ENCODE measurements at places on chromosomes 2 and 18. TPM values are rescaled to one million over a fixed set of nuclear protein-coding genes. Genes with fewer than 3 reads are reported as not detected.
A peak's percentile ranks its signal among the peaks of the same experiment; 100 is the strongest.

FBLN7 gene
- total RNA-seq, result 2.3 TPM

NTSR2 gene
- not detected for total RNA-seq

RBFA gene
- total RNA-seq, result 23.8 TPM

THADA gene
- 40.8 TPM for total RNA-seq

SOX11 gene
- not detected for total RNA-seq

POTEJ gene
- total RNA-seq, result not detected

ACKR3 gene
- 90.5 TPM for total RNA-seq

DNA sequence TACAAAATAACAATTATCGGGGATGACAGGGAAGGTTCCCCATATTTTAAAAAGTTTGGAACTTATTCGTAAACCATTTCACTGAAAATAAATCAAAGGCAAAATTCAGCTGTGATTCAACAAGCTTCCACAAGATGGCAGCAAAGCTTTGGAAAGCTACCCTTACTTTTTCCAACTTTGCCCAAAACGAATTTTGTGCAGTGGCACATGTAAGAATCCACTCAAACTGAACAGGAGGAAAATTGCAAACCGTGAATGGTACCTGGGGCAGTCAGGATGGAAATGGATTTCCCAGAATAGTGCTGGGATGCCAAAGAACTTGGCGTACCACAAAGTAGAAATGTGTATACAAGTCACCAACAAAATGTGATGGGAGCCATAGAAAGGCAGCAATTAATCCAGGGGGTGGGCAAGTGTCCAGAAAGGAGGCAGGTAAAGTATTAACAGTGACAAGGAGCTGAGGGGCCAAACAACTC is 10.7 kb downstream of the RPL31 start:
- DNase-seq, result no peak

DNA sequence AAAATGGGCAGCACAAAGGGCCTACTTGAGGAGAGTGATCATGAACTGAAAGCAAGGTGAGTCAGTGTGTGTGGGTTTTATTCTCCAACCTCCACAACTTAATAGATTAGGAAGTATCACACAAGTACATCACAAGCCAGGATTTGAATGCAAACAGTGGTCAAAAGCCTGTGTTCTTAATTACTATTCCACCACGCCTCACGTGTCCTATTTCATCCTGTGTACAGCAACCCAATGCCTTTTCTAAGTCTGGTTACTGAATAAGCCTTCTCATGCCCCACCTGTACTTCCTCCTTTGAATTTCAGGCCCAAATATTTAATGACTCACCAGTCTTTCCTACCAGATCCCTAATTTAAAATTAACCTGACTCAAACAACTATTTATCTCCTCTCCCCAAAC is 755.7 kb upstream of the SLC8A1 start:
- DNase-seq, result no peak

DNA sequence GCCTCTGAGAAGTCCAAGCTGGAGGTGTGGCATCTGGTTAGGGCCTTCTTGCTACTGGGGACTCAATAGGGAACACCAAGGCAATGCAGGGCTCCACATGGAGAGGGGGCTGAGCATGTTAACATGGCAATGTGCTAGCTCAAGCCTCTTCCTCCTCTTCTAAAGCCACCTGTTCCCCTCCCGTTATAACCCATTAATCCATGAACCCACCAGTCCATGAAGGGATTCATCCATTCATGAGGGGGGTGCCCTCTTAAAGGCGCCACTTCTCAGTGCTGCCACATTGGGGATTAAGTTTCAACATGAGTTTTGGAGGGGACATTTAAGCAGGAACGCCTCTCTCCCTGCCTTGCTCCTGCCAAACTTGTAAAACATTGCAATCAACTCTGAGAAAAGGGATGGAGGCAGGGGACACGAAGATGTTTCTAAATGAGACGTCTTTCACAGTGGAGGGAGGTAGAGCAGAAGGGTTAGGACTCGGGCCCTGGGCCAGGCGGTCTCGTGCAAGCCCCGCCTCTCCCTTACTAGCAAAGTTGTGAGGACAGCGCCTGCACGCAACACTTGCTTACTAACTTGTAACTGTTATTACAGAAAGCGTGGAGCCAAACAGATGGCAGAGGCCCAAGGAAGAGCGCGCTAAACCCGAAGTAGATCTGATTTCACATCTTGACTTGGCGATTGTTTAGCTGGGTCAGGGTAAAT is 118.2 kb upstream of the ZNF516 start:
- DNase-seq, result no peak

DNA sequence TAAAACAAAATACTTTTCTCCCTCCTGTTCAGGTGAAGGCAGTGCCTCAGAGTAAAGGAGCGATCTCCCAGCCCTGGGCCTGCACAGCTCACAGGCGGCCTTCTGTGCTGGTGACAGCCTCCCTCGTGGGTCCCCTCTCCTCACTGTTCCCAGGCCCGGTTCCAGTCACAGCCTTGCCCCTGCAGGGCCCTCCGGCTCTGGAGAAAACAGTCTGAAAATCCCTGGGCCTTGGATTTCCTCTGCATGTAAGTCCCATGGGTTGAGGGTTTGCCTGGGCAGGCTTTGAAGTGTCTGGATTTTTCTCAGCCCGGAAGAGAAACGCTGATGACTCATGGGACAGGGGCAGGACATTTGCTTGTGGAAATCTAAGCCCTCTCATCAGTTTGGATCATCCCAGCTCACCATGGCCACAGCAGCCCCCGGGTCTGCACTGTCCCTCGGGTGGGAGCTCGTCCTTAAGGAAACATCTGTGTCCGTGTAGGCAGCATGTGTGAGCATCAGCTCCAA is 186.1 kb upstream of the RAB12 start:
- no peak for DNase-seq

DNA sequence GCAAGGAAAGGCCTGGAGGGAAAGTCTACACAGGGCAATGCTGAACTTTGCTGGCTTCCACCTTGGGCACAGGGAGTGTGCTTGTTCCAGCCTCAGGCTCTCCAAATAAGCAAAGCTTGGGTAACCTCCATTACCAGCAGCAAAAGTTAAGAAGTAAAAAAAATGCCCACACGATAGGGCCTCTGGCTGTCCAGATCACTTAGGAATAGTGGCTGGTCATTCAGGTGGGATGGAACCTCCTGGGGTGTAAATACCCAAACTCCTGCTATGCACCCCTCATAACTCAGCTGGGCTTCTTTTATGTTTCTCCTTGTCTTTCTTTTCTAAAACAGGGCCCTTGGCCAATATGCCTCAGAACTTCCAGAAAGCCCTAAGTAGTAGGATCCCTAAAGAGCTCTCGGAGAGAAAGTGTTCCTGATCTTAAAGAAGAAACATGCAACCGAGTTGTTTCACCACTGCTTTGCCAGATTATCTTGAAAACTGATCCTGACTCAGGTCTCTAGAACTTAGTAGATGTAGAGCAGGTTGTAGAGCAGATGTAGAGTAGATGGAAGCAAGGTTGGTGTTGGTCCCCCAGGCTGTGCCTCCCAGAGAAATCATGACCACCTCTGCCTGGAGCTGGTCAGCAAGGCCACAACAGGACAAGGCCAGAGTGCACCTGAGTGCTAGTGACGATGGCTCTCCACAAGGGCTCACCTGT is 2.0 kb upstream of the OSR1 start:
- DNase-seq, result no peak

GRCh38 chr2:64451051-64451450 is 2.9 kb upstream of the LGALSL start:
- no peak for DNase-seq

- no peak for DNase-seq
Observed at GRCh38 chr2:136167721-136168475, 49.9 kb upstream of the CXCR4 start.

GRCh38 chr2:27051902-27052645 is 606 bp downstream of the AGBL5 start:
- DNase-seq, result peak; percentile 79

GRCh38 chr2:46040563-46041155 is 256.5 kb upstream of the EPAS1 start:
- DNase-seq, result no peak

DNA sequence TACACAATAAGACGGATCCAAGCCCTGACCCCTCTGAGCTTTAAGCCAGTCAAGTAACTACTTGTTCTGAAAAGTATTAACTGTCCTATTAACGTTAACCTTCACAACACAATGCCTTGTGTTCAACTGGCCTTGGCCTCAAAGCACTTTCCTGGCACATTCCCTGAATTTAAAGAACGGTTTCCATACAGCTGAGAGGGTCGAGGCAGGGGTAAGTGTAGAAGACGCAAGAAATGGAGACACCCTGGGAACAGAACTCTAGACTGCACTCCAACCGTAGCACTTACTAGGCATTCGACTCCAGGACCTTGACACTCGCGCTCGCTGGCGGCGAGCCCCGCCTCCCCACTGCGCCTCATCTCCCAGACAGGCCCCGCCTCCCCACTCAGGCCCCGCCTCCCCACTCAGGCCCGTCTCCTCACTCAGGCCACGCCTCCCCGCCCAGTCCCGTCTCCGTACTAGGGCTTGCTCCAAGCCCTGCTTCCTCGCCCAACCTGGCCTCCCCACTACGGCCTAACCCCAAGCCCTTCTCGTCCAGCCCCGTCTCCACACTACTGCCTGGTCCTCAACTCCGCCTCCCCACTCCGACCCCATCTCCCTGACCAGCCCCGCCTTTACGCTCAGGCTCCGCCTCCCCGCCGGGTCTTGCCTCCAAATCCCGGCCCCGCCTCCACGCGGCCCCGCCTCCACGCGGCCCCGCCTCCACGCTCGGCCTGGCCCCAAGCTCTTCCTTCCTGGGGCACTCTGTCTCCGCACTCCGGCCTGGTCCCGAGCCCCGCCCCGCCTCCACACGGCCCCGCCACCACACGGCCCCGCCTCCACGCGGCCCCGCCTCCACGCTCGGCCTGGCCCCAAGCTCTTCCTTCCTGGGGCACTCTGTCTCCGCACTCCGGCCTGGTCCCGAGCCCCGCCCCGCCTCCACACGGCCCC is 887 bp upstream of the TMEM87B start:
- peak; percentile 99 for DNase-seq

- DNase-seq, result no peak
Observed at GRCh38 chr2:99725820-99726219, 236.0 kb upstream of the REV1 start.

DNA sequence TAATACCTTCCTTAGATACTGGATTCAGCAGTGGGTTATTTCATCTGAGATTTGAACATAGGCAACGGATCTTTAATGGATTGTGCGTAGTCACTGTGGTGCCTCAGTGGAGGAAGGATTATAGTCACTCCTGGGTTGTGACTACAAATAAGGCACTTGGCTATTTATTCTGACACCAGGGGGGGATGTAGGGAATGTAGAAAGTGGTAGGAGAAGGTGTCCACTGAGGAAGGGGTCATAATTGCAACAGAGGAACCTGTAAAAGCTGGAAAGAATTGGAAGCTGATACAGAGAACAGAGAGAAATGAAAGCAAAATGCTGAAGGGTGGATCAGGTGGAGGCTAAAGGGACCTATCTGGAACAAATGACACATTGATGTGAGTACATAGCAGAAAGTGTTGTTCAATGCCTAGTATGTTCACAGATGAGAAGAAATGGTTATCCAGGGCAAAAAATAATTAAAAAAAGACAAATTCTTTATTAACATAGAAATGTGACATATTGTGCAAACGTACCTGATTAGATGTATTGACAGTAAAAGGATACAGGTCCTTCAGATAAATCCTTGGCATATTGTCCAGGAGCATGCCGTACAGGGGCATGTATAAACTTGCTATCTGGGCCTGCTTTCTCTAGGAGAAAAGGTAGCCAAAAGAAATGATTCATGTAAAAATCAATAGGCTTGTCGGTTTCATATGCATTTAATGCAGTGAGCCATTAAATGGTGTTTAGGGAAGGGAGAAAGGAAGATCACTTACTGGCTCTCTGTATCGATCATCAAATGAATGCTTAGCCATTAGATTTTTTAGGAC is 91.2 kb upstream of the CCDC195 start:
- no peak for DNase-seq

GRCh38 chr2:237575869-237576862 is 9.8 kb downstream of the PRLH start:
- no peak for DNase-seq

DNA sequence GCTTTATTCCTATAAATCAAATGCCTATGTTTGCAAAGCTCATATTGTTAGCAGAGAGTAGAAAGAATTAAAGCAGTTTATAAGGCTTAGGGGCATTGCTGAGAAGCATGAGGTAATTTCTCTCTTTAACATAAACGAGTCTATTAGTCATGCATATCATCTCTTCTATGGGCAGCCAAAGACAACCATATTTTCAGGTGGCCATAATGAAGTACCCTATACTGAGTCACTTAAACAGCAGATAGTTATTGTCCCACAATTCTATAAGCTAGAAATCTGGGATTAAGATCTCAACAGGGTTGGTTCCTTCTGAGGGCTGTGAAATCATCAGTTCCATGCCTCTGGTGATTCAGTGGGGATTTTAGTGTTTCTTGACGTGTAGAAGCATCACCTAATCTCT is 277.5 kb downstream of the NR4A2 start:
- no peak for DNase-seq

- DNase-seq, result no peak
Observed at GRCh38 chr2:239015218-239015900, 167.5 kb downstream of the TWIST2 start.

- DNase-seq, result no peak
Observed at GRCh38 chr2:130288467-130289403, 54.0 kb upstream of the IMP4 start.

DNA sequence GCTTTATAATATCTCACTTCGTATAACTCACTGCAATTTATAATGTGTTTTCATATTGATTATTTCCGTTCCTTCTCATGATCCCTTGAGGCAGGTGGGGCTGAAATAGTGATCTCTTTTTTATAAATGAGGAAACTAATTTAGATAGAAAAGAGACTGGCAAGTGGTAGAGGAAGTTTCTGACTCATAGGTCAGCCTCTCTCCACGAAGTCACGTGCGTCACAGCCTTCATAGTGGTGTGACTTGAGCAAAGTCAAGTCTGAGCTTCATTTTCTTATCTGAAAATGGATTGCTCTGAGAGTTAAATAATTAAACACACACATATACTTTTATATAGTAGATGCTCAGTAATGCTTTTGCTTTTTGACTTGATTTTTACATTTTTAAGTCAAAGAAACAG is 19.9 kb downstream of the ABCG5 start:
- DNase-seq, result peak; percentile 66

DNA sequence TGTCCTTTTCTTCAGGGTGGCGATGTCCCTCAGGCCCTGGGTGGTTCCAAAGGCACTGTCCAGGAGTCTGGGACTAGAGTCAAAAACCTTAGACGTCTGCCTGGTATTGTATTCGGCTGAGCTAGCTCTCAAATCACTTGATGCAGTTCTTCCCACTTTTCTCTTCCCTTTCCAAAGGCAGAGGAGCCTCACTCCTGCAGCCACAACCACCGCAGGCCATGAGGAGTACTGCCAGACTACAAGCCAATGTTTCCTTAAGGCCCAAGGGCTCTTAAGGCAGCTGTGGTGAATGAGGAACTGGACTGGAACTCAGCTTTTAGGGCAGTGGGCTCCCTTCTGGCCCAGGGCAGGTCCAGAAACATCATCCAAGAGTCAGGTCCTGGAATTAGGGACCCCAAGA is 360.7 kb downstream of the SPAG16 start:
- no peak for DNase-seq

GRCh38 chr2:23579674-23580073 is 194.7 kb downstream of the KLHL29 start:
- no peak for DNase-seq

- peak; percentile 28 for DNase-seq
Observed at GRCh38 chr2:127179766-127180165, 40.3 kb downstream of the CYP27C1 start.

All from sciatic nerve (tissue), 2 donors.